Stimulated activated CD8-positive, alpha-beta memory T cell treated with anti-CD3 and anti-CD28 coated beads, Interleukin-4, amount 100 ng/mL, for 48 hours (primary cell): ENCODE measurements at places on chromosomes 13 and 19.

- DNase-seq, result no peak
Observed at GRCh38 chr13:113475280-113475679, 15.2 kb downstream of the DCUN1D2 start.

DNA sequence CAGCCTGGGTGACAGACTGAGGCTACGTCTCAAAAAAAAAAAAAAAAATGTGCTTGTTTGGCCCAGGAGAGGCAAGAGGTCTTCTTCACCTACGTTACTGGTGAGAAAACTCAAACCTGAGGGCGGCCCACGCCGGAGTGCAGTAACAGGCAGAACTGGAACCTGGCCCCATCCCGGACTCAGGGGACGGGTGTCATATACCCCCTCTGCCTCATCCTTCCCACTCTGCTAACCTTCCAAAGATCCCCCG is 414 bp upstream of the ADAT3 start:
- DNase-seq, result no peak

DNA sequence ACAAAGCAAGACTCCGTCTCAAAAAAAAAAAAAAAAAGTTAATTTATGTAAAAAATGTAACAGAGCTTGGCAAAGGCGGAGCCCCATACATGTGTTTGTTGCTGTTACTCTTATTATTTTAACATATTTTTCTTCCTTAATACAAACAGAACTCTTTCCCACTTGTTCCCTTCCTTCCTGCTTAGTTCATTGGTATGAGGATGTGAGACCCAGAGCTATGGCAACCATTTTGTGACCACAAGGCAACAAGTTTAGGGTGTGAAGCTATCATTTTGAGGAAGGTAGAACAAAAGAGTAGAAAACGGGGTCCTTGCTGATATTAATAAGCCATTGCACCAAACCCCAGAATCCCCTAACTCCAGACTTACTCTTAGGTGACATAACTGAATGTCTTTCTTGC is 5.4 kb downstream of the IFNL1 start:
- DNase-seq, result no peak

DNA sequence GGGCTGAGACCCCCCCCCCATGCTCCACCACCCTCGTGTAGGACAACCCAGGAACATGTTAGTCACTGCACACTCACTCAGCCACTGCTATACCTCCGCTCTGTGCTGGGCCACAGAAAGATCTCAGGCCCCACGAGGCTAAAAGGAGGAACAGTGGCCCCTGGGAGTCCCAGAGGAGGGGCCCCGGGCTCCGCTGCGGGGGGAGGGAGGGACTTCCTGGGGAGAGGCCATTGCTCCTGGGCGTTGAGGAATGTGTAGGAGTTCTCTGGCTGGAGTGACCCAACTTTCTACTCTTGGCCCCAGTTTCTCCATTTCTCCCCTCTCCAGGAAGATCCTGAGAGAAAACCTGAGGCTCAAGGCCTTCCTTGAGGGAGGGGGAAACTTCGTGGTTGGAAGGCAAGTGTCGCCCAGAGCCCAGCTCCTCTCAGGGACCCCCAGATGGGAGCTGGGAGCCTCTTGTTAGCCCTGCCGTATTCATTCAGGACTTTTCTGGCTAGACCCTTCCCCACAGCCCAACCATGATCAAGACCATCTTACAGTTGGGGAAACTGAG is 13.6 kb downstream of the ONECUT3 start:
- no peak for DNase-seq

GRCh38 chr19:35248310-35249145 is at the start of gene LSR:
Gene LSR (plus strand): TSS chr19:35249002. CDS start chr19:35249023, 21 bp downstream.
- peak; percentile 82 for DNase-seq

DNA sequence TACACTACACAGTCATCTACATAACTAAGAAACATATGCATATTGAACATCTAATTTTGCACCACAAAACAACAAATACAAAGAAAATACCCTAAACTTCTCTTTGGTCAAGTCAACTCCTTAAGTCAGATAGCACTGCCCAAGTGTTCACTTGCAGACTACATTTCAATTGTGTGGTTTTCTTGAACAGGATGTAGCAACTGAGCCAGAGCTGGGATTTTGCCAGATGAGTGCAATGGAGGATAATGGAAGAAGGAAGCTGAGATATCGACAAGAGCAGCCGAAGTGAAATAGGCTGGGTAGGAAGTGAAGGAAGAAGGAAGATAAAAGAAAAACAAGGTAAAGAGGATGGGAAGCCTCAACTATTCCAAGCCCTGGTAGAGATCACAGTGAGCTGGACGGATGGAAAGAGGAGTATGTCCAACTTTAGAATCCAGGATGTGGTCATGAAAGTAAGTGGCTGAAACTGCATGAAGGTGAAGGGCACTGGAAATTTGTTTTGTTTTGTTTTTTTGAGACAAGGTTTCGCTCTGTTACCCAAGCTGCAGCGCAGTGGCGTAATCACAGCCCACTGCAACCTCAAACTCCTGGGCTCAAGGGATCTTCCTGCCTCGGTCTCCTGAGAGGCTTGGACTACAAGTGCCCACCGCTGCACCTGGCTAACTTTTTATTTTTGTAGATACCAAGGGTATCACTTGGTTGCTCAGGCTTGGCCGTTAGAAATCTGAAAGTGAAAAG is 15.0 kb downstream of the NUFIP1 start:
- DNase-seq, result no peak

DNA sequence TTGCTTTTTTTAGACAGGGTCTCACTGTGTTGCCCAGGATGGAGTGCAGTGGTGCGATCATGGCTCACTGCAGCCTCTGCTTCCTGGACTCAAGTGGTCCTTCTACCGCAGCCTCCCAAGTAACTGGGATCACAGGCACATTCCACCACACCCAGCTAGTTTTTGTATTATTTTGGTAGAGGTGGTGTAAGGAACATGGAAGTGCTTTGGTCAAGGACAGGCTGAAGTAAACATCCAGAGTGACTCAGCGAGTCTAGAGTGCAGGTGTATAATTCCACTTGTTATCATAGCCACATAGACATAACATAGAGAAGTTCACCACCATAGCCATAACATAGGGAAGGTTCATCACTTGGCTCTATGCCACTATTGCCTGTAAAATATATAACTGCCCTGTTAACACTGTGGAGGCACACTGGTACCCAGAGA is 98.6 kb downstream of the RBM26 start:
- no peak for DNase-seq

DNA sequence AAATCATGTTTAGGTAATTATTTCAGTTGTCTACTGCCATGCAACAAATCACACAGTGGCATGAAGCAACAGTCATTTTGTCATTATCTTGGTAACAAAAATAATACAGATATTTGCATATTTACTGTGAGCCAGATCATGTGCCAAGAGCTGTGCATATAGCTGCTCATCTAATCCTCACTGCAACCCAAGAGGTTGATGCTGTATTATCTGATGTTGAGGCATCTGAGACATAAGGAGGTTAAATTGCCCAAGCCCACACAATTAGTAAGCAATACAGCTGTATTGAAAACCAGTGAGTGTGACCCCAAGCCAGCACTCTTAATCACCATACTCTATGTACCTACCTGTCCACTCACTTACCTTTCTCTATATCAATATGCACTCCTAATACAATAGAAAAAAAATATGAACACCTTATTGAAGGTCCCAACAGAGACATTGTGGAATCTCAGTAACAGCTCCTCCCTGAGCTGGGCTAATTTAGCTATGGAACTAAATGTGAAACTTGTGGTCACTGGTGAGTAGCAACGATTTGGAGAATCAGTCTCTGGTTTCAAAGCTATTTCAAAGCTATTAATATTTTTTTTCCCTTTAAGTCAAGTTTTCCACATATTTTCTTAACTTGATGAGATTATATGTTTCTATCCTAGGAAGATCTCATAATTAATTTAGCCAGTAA is 185.2 kb downstream of the KLF12 start:
- no peak for DNase-seq
